ENCODE measurements at places on chromosomes 1 and 21.

GRCh38 chr1:212034516-212035122 lies 738 bp downstream of the INTS7 start:
- no peak for DNase-seq

GRCh38 chr21:43973634-43973955 lies 38.5 kb upstream of the TRAPPC10 start:
- no peak for DNase-seq

GRCh38 chr21:35044128-35044527 lies 5.0 kb downstream of the RUNX1 start:
- DNase-seq: no peak

DNA sequence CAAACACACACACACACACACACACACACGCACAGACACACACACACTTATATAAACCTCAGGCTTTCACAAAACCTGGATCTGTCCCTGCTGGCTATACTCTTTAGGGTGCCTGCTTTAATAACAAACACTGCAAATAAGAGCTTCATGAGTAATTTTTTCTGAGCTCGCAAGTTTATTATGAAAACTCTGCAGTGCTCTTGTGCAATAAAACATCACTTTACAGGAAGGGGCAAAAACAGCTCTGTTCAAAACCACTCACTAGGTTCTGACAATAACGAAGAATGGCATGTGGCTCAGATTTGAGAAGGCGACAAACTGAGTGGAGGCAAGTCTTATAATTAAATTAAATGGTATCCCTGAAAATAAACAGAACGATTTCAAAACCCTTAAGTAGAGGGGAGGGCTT lies 42.6 kb upstream of the CTPS1 start:
- no peak for DNase-seq

DNA sequence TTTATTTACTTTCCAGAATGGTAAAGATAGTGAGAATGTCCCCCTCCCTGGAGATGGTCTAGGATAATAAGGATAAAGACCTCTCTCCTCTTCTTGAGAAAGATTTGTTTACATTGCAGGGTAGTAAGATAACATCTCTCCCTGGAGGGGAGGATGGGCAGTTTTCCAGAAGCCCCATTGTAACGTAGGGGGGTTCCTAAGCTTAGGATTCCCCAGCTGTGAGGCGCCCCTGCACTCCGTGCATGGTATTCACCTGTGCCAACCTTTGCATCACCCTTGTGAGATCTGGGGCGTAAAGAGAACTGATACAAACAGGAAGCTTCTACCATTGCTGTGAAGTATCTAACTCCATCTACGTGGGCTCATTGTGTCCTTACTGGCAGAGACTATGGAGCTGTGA lies 148.7 kb upstream of the DNAH14 start:
- DNase-seq: no peak

Data from fibroblast of skin of left biceps (primary cell).